ENCODE measurements at places on chromosomes 4 and X.

DNA sequence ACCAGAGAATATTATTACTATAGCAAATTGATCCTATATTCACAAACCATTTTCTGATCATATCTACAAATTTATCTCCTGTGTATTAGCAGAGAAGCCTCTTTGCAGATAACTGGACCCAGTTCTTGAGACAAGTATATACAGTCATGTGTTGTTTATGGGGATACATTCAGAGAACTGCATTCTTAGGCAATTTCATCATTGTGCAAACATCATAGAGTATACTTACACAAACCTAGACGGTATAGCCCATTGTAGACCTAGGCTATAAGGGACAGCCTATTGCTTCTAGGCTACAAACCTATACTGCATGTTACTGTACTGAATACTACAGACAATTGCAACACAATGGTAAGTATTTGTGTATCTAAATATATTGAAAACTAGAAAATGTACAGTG, 152.5 kb upstream of the SPANXN4 start:
- DNase-seq, result no peak

- DNase-seq, result no peak
Observed at GRCh38 chrX:39012621-39013111, 211.4 kb downstream of the MID1IP1 start.

DNA sequence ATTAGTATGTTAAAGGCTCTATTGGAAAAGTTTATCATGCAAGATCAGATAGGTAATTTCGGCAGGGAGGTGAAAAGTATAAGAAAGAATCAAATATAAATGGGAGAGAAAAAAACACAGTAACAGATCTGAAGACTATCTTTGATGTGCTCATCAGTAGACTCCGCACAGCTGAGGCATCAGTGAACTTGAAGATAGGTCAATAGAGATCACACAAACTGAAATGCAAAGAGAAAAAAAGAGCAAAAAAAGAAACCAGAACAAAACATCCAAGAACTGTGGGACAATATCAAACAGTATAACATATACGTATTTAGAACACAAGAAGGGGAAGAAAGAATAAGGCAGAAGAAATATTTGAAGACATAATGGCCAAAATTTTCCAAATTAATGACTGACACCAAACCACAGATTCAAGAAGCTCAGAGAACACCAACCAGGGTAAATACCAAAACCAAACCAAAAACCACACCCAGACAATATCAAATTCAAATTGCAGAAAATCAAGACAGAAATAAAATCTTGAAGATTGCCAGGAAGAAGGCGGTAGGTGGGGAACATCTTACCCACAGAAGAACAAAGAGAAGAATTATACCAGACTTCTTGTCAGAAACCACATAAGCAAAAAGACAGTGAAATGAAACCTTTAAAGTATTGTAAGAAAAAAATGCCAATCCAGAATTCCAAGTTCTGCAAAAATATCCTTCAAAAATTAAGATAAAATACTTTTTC, 29.1 kb downstream of the PFKFB1 start:
- no peak for DNase-seq

DNA sequence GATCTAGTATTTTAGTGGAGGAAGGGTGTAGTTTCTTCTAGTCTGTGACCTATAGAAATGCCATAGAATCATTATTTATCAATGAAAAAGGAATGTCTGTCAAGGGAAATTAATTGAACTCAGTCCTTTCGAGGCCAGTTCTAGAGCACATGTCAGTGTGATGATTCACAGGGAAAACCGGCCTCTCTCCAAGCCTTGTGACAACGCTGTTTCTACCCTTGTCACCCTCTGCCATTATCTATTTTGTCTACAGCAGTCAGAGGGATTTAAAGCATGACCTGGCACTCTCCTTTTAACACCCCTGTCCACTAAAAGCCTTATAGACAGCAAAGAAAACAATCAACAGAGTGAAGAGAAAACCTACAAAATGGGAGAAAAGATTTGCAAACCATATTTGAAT, 119.8 kb downstream of the DRD5 start:
- DNase-seq, result no peak
